ENCODE measurements at places on chromosomes 5 and 9.

DNA sequence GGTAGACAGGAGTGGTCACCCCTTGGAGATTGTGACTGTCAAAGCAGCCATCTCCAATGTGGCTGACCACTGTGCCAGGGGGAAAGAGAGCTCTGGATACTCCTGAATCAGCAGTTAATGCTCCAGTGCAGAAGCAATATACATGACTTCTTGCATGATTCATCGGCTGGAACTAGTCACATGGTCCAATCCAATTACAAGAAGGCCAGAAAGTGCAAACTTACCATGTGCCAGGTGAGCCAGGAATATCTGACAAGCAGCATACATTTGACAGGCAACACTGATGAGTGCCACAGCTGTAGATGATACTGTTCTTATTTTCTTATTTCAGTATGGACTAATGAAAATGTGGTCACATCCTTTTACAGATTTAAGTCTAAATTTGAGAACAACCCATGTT lies 440.0 kb upstream of the MPDZ start:
- no peak for DNase-seq

DNA sequence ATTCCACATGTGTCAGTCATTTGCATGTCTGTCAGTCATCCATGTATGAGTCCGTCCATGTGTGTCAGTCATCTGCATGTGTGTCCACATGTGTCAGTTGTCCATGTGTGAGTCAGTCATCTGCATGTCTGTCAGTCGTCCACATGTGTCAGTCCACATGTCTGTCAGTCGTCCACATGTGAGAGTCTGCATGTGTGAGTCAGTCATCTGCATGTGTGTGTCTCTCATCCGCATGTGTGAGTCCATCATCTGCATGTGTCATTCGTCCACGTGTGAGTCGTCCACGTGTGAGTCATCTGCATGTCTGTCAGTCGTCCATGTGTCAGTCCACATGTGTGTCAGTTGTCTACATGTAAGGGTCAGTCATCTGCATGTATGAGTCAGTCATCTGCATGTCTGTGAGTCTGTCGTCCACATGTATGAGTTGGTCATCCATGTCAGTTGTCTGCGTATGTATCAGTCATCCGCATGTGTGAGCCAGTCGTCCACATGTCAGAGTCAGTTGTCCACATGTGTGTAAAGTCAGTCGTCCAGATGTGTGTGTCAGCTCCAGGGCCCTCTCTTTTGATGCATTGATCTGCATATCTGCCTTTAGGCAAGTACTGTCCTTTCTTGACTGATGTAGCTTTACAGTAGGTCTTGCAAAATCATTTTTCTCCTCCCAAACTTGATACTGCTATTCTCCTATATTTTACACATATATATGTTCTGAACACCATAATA lies 72.5 kb upstream of the CACNA1B start:
- DNase-seq = no peak

- DNase-seq = no peak
These were observed 33.1 kb downstream of the GTF3C4 start for GRCh38 chr9:132703336-132703735.

DNA sequence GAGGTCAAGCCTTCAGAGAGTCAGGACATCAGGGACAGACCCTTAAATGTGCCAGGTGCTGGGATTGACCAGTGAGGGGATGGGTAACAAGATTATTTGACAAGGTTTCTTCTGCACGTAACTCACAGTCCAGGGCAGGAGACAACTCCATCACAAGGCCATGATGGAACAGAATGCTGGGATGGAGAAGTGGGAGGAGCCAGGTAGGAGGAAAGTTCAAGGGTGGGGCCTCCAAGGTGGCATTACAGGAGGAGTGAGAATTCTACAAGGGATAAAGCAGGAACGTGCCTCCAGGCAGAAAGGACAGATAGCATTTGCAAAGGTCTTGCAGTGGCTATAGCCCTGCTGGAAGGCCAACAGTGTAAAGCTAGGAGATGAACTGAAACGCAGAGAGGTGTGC lies 102.2 kb downstream of the FGF18 start:
- no peak for DNase-seq

DNA sequence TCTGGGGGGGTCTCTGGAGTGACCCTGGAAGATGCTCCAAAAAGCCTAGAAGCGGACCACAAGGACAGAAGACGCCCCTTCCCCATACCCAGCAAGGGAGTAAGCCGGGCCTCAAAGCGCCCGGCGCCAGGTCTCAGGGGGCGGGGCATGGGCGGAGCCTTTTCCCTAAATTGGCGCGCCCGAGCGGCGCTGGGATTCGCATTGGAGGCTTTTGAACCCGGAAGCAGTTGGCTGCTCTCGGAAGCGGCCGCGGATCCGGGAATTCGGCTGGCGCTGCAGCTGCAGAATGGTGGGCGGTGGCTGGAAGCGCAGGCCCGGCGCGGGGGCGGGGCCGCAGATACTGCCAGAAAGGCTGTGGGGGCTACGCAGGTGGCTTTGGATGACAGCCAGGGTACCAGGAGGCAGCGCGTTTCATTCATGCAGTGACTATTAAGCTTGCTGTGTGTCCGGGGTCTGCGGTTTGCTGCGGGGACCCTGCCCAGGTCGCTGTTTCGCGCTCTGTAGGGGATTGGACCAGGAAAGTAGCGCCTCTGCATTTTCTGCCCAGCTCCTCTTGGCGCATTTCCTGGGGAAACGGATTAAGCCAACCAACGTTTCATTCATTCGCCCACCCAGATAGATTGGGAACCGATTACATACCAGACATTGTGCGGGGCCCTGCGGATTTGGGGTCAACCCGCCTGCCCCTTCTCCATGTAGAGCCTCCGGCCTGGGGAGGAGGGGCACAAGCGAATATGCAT lies 83.0 kb upstream of the FREM1 start:
- DNase-seq = peak; percentile 84

DNA sequence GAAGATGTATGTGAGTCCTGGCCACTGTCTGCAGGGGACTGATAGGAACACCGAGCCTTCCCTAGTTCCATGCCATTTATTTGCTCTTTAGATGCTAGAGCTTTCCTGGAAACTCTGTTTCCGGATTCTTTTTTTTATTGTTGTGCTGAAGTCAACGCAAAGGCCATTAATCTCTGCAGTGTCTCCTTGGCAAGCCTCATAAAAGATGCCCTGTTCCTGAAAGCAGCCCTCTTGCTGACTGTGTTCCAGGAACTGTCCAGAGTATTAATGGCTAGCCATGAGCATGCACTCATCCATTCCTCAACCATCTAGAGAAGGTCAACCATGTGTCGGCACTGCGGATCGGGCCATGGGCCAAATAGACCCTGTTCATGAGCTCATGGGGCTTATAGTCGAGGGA lies 42.9 kb upstream of the SMAD5 start:
- peak; percentile 64 for DNase-seq

DNA sequence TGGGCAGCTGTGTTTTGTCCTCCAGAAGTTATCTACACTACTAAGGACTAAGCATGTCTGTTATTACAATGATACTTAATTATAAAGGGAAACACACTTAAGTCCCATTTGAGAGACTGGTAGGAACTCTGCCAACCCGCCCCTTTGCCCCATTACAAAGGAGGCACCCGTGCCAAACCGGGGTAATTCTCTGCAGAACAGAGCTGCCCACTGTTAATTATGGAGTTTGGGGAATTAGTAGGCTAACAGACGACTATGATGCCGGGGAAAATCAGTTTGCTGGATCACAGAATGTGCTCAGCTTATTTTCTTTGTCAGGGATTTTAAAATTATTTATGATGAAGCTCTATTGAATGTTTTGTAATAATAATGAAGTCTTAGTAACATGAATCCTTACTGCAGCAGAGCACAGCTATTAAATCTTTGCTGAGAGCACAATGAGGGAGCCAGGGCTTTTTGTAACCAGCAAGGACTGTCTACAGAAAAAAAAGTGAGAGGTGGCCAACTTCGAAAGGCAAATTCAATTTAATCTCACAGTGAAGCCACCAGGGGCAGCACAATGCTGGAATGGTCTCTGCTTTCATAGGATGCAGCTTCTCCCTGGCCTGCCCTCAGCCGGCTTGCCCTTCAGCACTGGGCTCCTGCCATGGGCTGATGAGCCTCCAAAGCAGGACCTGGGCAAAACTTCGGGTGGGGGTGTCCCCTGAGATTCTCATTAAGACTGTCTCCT lies 134.5 kb downstream of the GNAQ start:
- no peak for DNase-seq

GRCh38 chr9:133927041-133927440 lies 65.1 kb downstream of the VAV2 start:
- DNase-seq = no peak

DNA sequence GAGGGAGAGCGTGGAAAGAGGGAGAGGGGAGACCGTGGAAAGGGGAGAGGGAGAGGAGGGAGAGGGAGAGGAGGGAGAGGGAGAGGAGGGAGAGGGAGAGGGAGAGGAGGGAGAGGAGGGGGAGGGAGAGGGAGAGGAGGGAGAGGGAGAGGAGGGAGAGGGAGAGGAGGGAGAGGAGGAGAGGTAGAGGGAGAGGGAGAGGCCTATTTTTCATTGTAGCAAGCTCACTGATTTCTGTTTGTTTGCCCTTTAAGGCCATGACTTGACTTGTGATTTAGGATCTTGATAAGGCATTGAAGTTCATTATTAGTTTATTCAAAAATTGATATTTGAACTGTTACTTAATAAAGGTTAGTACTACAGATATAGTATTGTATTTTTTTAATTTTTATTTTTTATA lies 52.4 kb downstream of the DMXL1 start:
- DNase-seq = no peak

- no peak for DNase-seq
These were observed 4.8 kb downstream of the PSIP1 start for GRCh38 chr9:15505921-15506320.

- DNase-seq = no peak
These were observed 12.4 kb downstream of the CARD19 start for GRCh38 chr9:93108291-93109041.

- no peak for DNase-seq
These were observed 429.6 kb downstream of the ARHGEF28 start for GRCh38 chr5:74055486-74056106.

GRCh38 chr9:37309136-37309535 lies 113.4 kb upstream of the GRHPR start:
- DNase-seq = no peak

DNA sequence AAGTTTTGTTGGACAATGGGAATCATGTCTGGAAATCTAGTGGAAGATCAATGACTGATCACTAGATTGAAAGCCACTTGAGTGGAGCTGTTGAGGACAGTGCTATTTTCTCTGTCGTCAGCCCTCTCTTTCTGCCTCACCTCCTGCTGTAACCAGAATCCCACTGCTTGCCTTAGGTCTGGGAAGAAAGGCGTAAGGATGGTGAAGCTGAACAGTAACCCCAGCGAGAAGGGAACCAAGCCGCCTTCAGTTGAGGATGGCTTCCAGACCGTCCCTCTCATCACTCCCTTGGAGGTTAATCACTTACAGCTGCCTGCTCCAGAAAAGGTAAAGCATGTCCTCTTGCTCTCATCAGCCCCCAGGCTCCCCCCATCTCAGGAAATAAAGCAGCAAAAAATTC lies 1.1 kb downstream of the NSG2 start:
- no peak for DNase-seq

DNA sequence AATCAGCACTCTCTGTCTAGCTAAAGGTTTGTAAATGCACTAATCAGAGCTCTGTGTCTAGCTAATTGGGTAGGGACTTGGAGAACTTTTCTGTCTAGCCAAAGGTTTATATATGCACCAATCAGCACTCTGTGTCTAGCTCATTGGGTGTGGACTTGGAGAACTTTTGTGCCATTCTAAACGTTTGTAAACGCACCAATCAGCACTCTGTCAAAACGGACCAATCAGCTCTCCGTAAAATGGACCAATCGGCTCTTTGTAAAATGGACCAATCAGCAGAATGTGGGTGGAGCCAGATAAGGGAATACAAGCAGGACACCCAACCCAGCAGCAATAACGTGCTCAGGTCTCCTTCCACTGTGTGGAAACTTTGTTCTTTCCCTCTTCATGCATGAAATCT lies 298.6 kb upstream of the PTPRD start:
- DNase-seq = no peak

DNA sequence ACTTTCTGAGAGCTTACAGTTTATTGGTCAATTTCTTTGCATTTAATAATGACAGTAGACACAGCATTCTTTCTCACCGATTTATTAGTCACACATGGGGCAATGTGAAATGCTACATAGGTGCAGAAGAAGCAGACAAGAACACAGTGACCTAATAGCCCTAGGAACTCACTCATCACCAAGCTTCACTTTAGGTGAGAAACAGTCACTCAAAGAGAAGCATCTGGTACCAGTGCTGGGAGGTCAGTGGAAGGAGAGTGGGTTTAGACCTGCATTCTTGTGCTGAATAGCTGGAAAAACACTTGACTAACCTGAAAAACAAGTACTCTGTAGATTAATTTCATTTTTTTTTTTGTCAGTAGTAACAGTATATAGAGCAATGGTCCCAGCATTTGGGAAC lies 179.6 kb downstream of the GRIA1 start:
- no peak for DNase-seq

DNA sequence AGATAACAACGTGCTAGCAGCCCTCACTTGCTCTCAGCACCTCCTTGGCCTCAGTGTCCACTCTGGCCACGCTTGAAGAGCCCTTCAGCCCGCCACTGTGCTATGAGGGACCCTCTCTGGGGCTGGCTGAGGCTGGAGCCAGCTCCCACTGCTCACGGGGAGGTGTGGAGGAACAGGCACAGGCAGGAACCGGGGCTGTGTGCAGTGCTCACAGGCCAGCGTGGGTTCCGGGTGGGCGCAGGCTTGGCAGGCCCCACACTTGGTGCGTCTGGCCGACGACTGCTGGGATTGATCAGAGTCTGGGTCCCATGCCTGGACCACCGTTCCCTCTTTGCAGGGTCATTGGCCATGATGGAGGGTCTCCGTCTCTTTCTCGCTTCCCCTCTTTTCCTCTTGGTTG lies 194.3 kb upstream of the GRAMD2B start:
- no peak for DNase-seq

- DNase-seq = no peak
These were observed 57.3 kb upstream of the FNIP1 start for GRCh38 chr5:131854134-131854533.

GRCh38 chr9:70052768-70053167 lies 9.1 kb downstream of the MAMDC2 start:
- no peak for DNase-seq

DNA sequence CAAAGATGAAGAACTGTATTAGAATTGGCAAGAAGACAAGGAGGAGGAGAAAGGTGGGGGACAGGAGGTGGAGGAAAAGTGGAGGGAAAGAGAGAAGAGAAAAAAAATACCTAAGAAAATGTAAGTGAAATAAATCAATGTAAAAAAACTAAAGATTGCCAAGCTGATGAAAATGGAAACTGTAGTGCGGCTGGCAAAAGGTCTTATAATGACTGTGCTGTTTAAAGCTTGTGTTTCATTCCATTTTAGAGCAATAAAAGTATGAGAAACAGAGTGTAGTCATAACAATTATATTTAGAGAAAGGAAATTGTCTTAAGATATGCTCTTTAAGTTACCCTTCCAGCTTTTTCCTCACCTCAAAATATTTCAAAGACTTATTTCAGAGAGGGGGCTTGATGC lies 670.5 kb upstream of the SEMA6A start:
- DNase-seq = no peak

DNA sequence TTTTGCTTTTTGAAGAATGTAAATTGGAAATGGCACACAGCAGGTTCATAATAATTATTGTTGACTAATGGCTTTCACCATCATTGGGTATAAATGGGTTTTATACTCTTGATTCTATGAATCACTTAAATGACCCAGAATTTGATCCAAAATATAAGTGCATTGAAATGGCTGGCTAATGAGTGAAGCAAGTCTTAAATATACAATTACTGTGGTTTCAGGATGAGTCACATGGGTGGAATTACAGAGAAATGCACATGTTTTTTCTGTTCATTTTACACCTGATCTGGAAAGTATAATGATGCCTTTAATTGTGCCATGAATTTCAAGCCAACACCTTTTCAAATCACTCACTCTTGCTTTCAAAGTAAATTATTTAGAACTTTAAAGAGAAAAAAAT lies 380.8 kb upstream of the CD180 start:
- no peak for DNase-seq

- peak; percentile 86 for DNase-seq
These were observed 255.2 kb downstream of the DOCK8 start for GRCh38 chr9:469672-470551.
